ENCODE measurements at places on chromosomes 5 and 9.

DNA sequence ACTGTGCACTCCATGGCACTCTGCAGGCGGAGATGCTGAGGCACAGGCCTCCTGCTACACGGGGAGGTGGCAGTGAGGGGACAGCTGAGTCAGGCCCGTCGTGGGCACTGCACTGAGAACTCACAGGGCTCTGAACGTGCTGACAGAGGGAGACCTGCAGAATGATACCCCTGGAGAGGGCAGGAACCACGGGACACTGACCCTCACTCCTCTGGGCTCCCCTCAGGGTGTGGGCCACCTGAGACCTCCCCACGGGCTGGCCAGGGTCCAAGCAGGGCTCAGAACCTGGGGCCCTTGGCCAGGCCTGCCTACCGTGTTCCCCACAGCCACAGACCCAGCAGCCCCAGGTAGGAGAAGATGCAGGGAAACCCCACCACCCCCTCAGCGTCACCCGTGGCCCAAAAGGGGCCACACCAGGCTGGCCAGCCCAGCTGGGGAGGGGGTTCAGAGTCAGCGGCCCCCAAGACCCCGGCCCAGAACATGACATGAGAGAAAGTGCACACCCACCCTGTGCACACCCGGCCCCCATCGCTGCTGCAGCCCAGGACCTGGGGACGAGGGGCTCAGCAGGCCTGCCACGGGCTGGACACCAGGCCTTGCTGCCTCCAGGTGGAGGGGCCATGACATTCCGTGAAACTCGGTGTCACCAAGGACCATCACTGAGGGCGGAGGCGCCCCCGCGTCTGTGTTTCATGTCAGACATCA is 30.9 kb downstream of the GLT6D1 start:
- no peak for DNase-seq

- DNase-seq: no peak
Observed at GRCh38 chr9:132596200-132596599, 13.8 kb downstream of the BARHL1 start.

GRCh38 chr9:5840788-5841187 is 7.9 kb upstream of the ERMP1 start:
- DNase-seq: no peak

GRCh38 chr5:167205881-167206280 is 1085.6 kb upstream of the WWC1 start:
- DNase-seq: no peak

DNA sequence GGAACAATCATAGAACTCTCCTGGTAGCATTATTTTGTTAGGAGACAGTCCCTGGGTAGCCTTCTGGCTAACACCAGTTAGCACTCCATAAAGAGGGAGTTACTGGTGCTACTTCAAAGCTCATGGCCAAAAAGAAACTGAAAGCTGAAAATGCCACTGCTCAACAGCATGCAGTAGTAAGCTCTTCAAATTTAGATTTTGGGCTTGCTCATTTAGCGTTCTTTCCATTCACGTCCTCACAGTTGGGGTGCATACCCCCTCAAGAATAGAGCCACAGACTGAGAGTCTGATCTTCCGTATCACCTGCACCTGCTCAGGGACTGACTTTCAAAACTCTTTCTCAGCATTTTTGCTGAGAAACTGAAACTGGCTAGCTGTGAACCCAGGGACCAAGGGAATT is 24.7 kb downstream of the NTRK2 start:
- DNase-seq: no peak

- DNase-seq: no peak
Observed at GRCh38 chr5:73957397-73958001, 331.5 kb downstream of the ARHGEF28 start.

DNA sequence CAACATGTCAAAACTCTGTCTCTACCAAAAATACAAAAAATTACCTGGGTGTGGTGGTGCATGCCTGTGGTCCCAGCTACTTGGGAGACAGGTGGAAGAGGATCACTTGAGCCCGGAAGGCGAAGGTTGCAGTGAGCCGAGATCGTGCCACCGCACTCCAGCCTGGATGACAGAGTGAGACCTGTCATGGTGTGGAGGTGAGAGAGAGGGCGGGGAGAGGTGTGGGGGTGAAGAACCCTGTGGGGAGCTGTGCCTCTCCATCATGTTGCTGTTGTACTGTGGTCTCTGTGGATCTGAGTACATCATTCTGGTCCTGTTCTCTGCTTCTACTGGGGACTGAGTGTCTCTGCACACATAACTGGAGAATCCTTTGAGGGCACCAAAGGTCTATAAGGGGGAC is 11.3 kb upstream of the SLC34A1 start:
- no peak for DNase-seq

DNA sequence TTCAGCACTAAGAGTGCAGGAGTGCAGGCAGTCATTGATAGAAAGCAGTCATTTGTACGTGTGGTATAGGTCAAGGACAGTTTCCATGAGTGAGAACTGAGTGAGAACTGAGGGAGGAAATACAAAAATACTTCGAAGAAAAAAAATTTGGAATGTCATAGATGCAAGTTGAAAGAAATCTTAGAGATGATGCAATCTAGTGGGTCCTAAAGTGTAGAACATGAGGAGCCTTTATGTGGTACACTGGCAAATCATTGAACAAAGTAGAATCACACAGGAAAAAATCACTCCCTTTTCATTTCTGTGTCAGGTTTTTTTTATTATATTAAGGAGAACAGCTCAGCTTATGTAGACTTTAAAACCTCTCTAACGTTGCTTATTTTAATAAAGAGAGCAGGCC is 26.4 kb upstream of the SLC1A1 start:
- no peak for DNase-seq

GRCh38 chr5:69467442-69468225 is 25.0 kb upstream of the OCLN start:
- DNase-seq: no peak

DNA sequence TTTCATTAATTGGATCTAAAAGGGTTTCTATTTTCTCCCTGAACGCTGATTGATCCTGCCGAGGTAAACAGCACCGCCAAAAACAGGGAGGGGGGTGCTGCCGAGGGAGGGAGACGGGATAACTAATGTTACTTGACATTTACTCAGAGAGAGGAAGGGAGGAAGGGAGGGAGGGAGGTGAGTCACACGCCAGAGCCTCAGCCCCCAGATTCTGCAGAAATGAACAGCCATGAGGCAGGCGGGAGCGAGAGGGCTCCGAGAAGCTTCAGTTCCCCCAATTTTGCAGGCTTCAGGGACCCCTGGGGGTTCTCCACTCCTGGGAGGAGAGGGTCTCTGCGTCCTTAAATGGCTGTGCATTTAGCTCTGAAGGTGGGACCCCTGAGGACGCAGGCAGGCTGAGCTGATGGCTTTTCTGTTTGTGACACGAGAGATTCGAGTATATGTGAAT is 59.1 kb upstream of the IER5L start:
- DNase-seq: no peak

- no peak for DNase-seq
Observed at GRCh38 chr5:151151793-151152192, 5.8 kb downstream of the ANXA6 start.

DNA sequence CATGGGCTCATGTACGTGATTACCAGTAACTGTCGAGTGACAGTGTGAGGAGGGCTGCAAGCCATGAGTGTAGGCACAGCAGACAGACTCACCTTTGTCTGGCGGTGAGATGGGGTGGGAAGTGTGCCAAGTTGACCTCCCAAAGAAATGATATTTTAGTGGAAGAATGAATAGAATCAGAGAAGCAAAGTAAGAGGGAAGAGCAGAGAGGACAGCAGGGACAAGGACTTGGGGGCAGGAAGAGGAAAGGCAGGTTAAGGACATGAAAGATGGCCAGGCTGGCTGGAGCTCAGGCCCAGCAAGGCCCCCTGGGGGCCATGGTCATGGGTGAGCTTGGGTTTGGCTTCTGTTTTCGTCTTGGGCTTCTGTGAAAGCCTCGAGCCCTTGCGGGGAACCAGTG is 20.2 kb downstream of the TGFBI start:
- DNase-seq: no peak

- no peak for DNase-seq
Observed at GRCh38 chr5:6837519-6838110, 124.4 kb downstream of the TENT4A start.
